NCI-H2227 treated with DMSO at 0.1 percent for 48 hours (cell line): ENCODE measurements at places on chromosomes 11 and 22.

DNA sequence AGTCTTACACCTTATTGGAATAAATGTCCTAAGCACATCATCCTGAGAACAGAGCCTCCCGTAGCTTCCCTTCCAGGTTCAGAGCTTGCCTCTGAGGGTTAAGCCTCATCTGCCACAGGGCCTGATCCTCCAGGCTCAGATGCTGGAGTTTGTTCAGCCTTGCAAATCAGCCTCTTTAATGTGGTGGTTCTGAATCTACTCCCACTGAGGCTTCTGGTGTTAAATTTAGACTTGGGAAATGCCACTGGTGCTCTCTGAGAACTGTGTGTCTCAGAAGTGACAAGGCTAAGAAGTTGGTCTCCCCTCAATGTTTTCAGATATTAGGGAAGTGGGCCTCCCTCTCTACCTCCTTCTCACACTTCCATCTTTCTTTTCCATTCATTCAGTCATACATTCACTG lies 68.7 kb downstream of the CCDC81 start:
- DNase-seq = no peak

- DNase-seq = no peak
These were observed 2.9 kb upstream of the NNMT start for GRCh38 chr11:114293201-114293711.

DNA sequence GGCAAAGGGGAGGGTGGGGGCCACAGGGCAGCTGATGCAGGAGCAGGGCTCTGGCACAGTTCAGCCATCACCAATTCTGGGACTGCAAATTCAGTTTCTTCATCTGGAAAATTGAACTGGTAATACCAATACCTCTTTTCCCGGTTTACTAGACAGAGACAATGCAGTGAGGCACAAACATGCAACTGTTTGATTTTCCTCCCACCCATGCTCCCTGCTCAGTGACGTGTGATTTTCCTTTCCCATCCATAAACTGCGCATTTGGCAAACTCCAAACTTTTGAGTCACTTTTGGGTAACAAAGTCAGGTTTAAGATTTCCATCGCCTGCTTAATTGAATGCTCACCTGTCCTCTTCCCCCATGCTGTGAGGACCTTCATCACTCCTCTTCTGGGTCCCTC lies 23.2 kb downstream of the P2RY2 start:
- no peak for DNase-seq

- no peak for DNase-seq
These were observed 4.6 kb downstream of the FRMD8 start for GRCh38 chr11:65390996-65391395.
